ENCODE measurements at places on chromosomes 5 and 9. TPM values are rescaled to one million over a fixed set of nuclear protein-coding genes. Genes with fewer than 3 reads are reported as not detected.

ALDH1A1 gene
- 212 TPM for total RNA-seq

SLC6A18 gene
- total RNA-seq: not detected

CYLC2 gene
- total RNA-seq: not detected

GRCh38 chr5:151264113-151264512 lies 11.1 kb downstream of the GM2A start:
- no peaks in the 10 kb centered on the region for H3K4me1 ChIP-seq
- no peaks in the 10 kb centered on the region for H3K27me3 ChIP-seq
- no peak for DNase-seq
- H3K36me3 ChIP-seq: peaks cover 47% of the 10 kb centered on the region
- no peak overlapping the region for H3K4me3 ChIP-seq
- H3K27ac ChIP-seq: no peak overlapping the region

DNA sequence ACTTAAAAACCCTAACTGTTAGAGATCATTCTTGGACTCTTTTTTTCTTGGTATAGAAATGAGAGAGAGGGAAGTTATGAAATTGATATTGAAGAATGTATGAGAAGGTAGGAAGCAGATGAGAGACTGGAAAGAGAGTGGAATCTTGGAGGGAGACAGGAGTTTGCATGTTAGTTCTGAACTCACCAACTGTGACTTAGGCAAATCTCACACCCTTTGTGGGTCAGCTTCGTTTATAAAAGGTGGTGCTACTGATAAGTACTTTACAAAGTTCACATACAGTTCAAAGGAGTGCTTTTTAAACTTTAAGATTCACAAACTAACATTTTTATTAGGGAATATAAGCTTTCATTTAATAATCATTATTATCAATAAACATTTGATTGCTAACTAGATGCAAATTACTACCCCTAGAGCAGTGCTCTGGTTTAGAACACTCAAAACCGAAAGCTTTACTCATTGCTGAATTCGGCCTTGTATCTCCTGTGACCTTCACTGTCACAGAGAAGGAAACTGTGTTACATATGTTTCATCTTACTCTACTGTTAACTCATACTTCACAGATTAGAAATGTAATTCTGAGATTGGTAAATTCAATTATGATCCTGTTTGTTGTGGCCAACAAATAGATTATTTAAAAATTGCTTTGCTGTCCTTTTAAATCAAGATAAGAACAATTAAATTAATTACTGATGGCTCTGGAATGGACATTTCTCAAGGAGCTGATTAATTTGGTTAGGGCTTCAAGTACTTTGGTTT lies 143.2 kb downstream of the RMI1 start:
- no peak overlapping the region for H3K4me3 ChIP-seq
- no peaks in the 10 kb centered on the region for H3K36me3 ChIP-seq
- no peaks in the 10 kb centered on the region for H3K27me3 ChIP-seq
- H3K27ac ChIP-seq: no peak overlapping the region
- DNase-seq: no peak

GRCh38 chr5:6556089-6556801 lies 76.6 kb downstream of the NSUN2 start:
- no peak for DNase-seq
- H3K27me3 ChIP-seq: peaks cover 11% of the 10 kb centered on the region
- no peaks in the 10 kb centered on the region for H3K4me1 ChIP-seq
- H3K27ac ChIP-seq: no peak overlapping the region
- H3K4me3 ChIP-seq: no peak overlapping the region
- H3K36me3 ChIP-seq: no peaks in the 10 kb centered on the region

DNA sequence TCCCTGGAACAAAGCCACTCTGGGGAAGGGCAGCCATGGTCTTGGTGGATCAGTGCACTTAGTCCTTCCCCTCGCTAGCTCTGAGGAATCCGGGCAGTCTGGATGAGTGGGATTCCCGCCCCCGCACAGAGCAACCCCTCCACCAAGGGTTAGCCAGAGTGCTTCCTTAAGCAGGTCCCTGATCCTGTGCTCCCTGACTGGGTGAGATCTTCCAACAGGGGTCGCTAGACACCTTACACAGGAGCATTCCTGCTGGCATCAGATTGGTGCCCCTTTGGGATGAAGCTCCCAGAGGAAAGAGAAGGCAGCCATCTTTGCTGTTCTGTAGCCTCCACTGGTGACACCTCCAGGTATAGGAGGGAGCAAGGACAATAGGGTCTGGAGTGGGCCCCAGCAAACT lies 228.8 kb downstream of the AP3B1 start:
- H3K36me3 ChIP-seq: no peaks in the 10 kb centered on the region
- no peaks in the 10 kb centered on the region for H3K27me3 ChIP-seq
- H3K27ac ChIP-seq: no peak overlapping the region
- DNase-seq: no peak

All from upper lobe of right lung (tissue), 1 donor.